Colonic mucosa (tissue), 4 donors: ENCODE measurements at places on chromosomes 5 and 9.

DNA sequence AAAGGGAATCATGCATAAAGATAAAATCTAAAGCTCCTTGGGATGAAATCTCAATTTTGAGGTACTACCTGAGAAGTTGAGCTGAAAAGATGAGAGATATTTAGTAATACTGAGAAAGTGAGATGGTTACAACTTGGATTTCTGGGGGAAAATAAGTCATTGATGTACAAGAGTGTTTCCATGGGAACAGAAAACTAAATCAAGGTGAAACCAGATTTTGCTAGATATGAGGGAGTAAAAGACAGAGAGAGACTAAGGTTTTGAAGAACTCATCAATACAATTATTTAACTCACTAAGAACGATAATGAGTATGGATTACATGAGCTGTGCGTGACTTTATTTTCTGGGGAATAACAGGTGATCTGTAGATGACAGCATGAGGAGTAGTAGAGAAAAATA lies 10.2 kb upstream of the ST8SIA4 start:
- DNase-seq, result no peak

DNA sequence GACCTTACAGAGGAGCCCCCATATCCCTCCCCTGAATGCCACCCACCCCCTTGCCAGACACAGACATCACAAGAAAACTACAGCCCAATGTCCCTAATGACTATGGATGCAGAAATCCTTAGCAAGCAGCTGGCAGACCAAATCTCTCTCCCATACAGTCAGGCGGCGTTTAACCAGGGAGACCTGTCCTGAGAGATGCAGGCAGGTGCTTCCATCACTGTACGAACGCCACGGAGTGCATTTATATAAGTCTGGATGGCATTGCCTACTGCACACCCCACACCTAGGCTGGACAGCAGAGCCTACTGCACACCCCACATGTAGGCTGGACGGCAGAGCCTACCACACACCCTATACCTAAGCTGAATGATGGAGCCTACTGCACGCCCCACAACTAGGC lies 34.4 kb upstream of the SARDH start:
- DNase-seq, result peak; percentile 10

DNA sequence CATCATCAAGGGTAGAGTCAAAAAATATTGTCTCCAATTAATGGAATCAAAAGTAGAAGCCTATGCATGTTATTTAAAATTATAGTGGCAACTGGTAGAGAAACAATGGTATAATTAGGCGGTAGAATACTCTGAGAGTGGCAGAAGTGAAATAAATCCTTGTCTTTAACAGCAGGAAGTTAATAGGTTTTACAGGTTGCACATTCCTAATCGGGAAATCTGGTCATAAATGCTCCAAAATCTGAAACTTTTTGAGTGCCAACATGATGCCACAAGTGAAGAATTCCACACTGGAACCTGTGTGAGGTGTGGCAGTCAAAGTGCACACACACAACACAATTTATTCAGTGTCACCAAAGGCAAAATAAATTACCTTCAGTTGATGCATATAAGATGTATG lies 433.4 kb downstream of the TAF11L14 start:
- DNase-seq, result no peak

- no peak for DNase-seq
These were observed 47.2 kb upstream of the LIFR start for GRCh38 chr5:38603691-38604090.

- no peak for DNase-seq
These were observed 306.4 kb downstream of the NTRK2 start for GRCh38 chr9:84975926-84976325.
